ENCODE measurements at places on chromosomes 12 and 14.

DNA sequence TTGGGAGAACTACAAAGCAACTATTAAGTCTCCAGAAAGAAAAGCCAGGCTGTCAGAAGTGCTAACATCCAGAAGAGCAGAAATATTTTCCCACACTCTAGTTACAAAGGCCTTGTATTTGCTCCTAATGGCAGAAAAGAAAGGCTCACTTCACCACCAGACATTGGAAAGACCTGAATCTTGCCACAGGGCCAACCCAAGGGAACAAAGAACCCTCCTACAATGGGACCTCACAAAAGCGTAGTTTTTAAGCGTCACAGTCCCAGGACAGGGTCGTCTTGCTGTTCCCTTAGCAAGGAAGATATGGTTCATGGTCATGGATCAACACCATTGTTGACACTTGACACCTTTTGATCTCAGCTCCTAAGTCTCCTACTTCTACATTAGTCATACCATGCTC is 119.1 kb downstream of the RPS29 start:
- DNase-seq, result no peak

GRCh38 chr12:16670456-16671050 is 64.6 kb upstream of the LMO3 start:
- DNase-seq, result no peak

DNA sequence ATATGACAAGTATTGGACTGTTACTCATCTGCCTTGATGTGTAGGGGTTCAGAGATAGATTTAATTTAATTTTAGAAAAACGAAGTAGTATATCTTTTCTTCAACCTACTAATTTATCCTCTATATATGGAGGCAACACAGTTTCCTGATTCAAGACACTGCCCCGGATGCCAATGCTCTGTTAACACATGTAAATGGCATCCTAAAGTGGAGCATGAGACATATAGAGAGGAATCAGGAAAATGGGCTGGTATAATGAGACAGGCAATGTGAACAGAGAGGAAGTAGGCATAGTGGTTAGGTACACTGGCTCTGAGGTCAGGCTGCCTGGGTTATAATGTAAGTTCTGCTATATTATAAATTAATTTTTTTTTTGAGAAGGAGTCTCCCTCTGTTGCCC is 85.6 kb downstream of the OTOGL start:
- DNase-seq, result no peak

DNA sequence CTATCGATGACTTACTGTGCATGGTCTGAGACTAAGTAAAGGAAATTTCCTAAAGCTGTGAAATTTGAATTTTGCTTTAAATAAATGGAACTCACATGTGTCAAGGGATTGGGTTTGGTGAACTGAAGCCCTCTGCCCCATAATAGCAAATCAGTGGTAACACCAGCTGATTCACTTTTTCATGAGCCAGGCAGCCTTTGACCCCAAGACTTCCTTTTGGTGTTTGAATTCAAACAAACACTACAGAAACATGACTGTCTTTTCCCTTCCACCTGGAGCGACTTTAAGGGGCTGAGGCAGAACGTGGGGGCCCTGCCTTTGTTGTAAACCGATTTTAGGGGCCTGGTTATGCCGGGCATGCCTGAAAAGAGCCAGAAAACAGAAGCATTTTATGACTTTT is 28.8 kb downstream of the KCTD10 start:
- DNase-seq, result no peak

- no peak for DNase-seq
Measured at GRCh38 chr14:31026077-31026449, at the start of gene STRN3. Gene STRN3, minus strand, starts transcription at chr14:31026379. Its CDS starts 194 bp downstream, at chr14:31026185.

- no peak for DNase-seq
Measured at GRCh38 chr12:79086541-79087296, 222.1 kb downstream of the SYT1 start.

GRCh38 chr14:74609721-74610120 is 2.3 kb downstream of the LTBP2 start:
- DNase-seq, result no peak

DNA sequence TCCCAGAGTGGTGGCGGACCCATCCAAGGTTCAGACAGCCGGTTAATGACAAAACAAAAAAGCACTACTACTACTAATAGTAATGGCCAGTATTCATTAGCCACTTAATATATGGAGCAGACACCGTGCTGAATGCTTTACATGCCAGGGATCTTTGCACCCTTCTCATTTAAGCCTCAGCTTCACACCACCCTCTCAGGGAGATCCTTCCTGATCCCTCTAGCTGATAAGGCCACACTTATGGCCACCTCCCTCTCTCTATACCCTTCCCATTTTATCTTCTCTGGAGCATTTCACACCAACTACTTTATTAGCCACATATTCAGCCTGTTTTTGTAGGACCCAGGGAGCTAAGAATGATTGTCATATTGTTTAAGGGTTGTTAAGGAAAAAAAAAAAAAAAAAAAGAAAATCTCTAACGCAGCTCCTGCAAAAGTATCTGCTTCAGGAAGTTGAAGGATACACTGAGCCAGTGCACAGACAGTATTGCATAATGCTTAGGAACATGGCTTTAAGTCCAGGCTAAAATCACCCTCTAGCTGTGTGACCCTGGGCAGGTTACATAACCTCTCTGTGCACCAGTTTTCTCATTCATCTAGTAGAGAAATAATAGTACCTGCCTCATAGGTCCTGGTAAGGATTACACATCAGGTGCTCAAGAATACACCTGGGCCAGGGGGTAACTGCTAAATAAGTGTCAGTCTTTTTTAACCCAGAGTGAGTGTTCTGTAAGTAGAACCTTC is 29.4 kb downstream of the NUAK1 start:
- no peak for DNase-seq

DNA sequence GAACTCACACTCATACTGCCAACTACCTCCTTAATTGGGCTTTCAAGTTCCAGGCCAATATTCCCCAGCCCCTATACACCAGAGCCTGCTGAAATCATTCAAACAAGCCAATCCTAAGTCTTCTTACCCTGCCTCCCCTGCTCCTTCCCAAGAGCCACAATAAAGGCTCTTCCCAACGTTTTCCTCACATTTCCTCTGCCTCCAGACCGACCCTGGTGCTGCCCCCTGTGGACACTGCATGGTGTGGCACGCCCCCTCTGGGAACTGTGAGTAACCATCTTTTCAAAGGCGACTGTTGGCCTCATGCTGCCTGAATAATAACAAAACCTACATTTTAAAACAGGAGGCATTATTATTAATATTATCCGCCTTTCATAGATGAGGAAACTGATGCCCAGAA is 111.6 kb upstream of the NOS1 start:
- DNase-seq, result no peak

GRCh38 chr12:123634142-123634561 is 523 bp downstream of the GTF2H3 start:
- DNase-seq, result no peak

DNA sequence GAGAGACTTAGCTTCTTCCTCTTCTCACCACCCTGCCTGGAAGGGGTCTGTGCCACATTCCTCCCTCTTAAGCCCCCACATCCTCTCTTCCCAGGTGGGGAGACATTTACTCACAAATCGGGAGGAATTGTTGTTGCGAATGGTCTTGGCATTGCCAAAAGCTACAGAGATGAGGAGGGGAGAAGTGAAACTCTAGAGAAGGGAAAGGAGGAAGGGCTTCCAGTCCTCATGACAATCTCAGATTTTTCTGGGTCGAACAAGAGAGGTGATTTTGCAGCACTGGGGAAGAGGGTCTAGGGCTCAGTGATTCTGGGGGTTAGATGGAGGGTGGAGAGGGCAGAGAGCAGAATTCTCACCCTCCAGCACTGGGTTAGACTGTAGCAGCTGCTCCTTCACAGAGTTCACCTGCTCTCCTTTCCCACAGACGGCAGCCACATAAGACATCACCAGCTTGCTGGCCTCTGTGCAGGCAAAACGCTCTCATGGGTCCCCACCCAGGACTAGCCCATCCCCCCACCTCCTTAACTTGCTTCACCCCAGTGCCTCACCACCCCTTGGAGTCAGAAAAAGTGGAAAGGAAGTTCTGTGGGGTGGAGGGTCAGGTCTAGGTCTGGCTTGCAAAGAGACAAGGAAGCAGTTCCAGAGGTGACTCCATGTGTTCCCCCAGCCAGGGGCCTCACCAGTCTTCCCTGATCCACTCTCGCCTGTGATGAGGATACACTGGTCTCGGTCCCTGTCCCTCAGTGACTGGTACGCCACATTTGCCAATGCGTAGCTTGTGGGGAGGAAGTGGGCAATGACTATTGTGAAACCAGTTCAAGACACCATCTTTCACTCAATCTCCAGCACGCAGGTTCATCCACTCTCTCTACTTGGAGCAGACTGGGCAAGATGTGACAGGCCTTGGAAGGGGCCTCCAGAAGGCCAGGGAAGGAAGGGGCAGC is 2.7 kb downstream of the MYO1A start:
- no peak for DNase-seq

GRCh38 chr14:24392325-24393091 is 6.3 kb upstream of the NYNRIN start:
- DNase-seq, result no peak

- no peak for DNase-seq
Measured at GRCh38 chr12:98741556-98742265, 96.6 kb downstream of the APAF1 start.

DNA sequence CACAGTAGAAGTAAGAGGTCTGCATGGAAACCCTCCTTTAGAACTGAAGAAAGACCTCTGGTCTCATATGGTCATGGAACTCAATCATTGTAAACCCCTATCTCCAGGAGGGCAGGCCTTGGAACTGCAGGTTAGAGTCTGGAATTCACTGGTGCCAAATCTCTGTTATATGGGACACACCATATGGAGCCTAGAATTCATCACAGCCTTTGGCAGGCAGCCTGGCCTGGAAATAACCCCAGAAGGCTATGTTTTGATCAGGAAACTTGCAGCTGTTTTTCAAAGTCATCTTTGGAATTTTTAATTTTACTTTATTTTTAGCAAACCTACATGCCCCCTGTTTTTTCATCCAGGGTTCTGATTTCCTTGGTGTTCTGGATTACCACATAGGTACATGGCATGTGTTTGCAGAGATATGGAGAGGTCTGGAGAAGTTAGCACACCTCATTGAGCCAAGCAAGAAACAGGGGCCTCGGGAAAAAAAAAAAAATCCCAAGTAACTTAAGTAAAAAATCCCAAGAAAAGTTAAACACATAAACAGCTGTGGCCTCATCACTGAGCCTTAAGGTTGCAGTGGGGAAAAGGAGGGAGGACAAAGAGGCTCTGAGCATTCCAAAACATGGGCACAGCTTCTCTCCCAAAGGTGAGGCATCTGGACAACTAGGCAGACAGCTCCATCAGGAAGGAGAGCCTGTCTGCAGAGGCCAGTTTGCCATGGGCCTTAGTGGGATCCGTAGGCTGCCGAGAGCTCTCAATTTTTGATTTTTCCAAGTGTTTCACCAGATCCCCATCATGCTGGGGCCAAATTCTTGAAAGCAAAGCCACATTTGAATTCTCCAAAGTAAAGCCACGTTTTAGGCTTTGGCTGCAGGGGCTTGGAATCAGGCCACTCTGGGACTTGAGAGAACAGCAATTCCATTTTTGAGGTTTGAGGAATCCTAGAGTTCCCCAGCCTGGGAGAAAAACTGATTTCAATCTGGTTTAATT is 339.6 kb upstream of the TBX3 start:
- no peak for DNase-seq

DNA sequence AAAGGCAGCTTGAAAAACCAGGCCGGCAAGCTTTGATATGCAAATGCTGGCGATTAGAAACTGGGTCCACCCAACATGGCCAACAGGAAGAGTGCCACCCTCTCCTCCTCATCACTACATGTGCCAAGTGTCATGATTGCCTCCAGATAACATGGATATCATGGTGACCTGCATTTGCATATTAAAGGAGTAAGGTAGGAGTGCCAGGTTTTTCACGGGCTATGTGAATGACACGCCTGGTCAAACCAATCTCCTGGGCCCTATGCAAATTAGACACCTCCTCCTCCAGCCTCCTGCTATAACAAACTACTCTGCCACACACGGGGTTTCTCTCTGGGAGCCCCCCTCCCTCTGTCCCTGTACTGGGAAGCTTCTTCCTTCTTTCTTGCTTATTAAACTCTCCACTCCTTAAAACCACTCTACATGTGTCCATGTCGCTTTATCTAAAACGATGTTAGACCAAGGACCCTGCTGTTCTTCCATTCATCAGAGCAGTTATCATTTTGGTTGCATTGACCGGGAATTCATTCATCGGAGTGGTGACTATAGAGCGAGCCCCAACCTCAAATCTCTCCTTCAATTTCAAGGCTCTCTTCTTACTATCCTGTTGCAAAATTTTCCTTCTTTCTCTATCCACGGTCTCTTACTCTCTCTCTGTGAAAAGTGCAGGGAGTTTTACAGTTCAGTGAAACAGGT is 27.5 kb downstream of the APOBEC1 start:
- no peak for DNase-seq

DNA sequence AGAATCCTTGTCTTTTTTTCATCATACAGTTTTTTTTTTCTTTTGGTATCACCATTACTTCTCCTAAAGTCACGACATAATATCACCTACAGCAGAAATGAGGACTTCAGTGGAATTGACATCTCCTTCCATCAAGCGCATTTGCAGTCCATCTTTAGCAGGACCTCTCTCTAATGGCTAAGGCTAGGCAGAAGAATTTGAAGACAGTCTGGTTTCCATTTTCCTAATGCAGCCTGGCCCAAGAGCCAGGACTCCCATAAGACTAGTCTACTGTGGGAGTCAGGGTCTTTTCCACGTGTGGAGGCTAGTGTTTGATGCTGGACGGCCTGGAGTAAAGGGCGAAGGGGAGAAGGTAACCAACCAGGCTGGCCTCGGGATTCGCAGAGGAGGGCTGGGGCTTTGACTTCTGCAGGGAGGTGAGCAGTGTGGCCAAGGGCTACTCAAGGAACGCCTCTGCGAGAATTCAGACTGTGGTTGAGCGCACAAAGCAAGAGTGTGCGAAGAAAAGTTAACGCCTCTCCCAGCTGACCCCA is 769 bp upstream of the ZNF740 start:
- no peak for DNase-seq

DNA sequence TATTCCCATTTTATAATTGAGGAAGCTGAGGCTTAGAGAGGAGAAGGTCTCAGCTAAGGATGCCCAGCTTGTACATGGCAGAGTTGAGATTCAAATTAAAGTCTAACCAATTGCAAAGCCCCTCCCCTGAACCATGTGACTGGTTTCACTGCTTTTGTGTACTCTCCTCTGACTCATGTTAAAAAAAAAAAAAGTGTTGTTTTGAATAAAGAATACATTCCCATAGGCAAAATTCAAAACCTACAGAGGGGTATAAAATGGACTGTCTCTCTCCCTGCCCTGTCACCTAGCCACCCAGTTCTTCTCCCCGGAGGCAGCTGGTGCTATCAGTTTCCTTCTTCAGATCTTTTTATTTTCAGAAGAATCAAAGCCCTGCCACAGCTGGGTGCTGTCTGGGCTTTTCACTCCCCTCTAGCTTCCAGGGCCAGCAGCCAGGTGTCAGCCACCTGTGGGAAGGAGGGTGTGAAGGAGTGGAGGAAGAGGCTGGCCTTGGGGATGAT is 5.4 kb downstream of the PSMD9 start:
- no peak for DNase-seq

GRCh38 chr12:114710151-114710550 is 26.2 kb upstream of the TBX3 start:
- DNase-seq, result no peak

- no peak for DNase-seq
Measured at GRCh38 chr12:103640410-103640809, 53.3 kb downstream of the STAB2 start.

Measured in stimulated activated CD4-positive, alpha-beta T cell treated with anti-CD3 and anti-CD28 coated beads, Interleukin-1b, Interleukin-23, amount 100 ng/mL, for 1 hour (primary cell).